OCI-LY7 (cell line): ENCODE measurements at places on chromosomes 3 and 15. TPM values are rescaled to one million over a fixed set of nuclear protein-coding genes. Genes with fewer than 3 reads are reported as not detected.

The CRYGS gene
- 3.5 and 6.5 TPM in 2 replicates for total RNA-seq

The NMNAT3 gene
- 0.09 and 0.15 TPM in 2 replicates for total RNA-seq

The APEH gene
- total RNA-seq = 132 and 133 TPM in 2 replicates

The TICRR gene
- 42.6 and 44.4 TPM in 2 replicates for total RNA-seq

The GABRR3 gene
- not detected in 2 replicates for total RNA-seq

The CEP97 gene
- 43.5 and 46.7 TPM in 2 replicates for total RNA-seq

The SYNM gene
- 0.08 TPM in 1 of 2 replicates, not detected in the other for total RNA-seq

The RUBCN gene
- 48.4 and 56.7 TPM in 2 replicates for total RNA-seq
